ENCODE measurements at places on chromosomes 12 and 14. TPM values are rescaled to one million over a fixed set of nuclear protein-coding genes. Genes with fewer than 3 reads are reported as not detected.

Gene RGS6
- total RNA-seq = 9.4 TPM

DNA sequence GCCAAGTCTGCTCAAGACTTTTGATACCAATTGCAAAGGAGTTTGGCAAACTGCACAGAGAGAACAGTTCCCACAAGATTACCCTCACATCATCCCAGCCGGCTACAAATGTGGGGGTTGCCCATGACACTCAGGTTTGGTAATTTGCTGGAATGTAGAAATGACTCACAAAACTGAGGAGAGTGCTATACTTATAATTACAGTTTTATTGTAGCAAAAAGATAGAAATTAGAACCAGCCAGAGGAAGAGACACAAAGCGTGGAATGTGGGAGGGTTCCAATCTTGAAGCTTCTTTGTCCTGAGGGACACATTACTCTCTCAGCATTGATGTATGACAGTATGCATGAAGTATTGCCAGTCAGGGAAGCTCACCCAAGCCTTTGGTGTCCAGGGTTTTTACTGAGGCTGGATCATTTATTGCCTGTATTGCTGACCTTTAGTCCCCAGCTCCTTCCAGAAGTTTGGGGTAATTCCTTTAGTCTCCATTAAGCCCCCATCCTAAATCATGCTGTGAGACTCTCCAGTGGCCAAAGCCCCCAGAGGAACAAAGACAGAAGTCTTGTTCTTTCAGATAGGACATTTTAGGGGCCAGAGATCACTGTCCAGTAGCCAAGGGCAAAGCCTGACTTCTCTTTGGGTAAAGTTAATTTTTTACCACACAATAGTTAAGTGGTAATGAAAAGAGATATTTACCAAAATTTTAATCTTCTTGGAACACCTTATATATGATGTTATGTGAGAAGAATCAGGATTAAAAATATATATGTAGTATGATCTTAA lies 9.9 kb downstream of the TBK1 start:
- DNase-seq = no peak

DNA sequence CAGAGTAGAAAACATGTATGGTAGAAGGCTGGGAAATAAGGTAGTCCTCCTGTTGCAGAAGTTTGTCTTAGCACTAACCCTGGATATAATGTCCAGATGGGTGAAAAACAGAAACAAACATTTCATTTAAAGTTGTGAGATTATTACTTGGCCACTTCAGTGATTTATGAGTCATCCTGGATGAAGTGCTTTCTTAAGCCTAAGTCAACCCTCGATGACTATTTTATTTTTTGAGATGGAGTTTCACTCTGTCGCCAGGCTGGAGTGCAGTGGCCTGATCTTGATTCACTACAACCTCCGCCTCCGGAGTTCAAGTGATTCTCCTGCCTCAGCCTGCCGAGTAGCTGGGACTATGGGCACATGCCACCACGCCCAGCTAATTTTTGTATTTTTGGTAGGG lies 10.2 kb downstream of the DLST start:
- no peak for DNase-seq

- no peak for DNase-seq
Observed at GRCh38 chr12:39958377-39958776, 147.5 kb downstream of the SLC2A13 start.

- no peak for DNase-seq
Observed at GRCh38 chr14:68958553-68958952, 20.5 kb downstream of the ACTN1 start.

DNA sequence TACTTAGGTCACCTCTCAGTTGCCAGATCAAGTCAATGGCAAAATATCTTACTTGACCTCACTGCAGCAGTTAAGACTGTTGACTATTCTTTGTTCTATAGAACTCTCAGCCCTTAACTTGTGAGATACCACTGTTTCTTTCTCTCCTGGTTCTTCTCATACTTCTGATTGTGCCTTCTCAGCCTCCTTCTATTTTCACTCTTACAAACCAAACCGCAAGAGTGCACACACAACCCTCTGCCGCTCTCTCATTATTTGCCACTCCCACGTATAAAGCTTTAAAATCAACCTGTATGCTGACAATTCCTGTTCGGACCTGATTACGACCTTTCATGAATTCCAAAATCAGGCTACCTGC lies 4.5 kb downstream of the E2F7 start:
- DNase-seq = no peak

DNA sequence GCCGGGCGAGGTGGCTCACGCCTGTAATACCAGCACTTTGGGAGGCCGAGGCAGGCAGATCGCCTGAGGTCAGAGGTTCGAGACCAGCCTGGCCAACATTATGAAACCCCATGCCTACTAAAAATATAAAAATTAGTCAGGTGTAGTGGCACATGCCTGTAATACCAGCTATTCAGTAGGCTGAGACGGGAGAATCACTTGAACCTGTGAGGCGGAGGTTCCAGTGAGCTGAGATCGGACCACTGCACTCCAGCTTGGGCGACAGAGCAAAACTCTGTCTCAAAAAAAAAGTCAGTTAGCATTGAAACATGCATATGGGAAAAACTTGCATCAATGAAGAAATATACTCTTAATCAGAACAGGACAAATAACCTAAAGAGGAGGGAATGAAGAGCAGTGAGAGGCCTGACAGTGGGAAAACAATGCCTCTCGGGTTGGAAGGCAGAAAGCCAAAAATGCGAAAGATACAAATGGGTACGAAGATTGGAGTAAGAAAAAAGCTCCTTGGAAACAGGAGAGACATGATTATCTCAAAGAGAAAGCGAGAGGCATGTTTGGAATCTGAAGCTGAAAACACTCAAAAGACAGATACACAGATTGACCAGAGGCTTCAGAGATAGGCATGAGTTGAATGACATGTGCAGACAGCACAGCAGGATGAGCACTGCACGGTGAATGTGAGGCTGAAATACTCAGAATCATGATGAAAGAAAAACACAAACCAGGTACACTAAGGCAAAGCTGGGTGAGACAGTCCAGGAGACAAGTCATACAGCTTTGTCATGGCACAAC lies 30.6 kb downstream of the RESF1 start:
- no peak for DNase-seq

DNA sequence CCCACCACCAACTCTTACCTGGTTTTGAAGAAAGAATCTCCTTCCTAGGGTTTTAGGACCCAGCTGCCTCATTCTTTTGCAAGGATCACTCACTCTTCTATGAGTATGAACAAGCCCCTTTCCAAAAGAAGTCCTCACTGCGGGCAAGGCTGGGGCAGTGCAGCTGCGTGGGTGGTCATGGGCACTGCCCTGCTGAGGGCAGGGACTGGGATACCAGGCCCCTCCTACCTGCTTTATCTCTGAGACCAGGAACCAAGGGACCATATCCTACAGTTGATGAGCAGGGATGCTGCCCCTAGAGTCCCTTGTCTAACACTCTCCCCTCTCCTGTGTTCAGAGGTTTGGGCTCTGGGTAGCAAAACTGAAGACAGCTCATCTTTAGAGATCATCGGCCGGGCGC lies 20.5 kb downstream of the HPD start:
- DNase-seq = no peak

Data from spinal cord (tissue), 10 donors.